ENCODE measurements at places on chromosomes 3 and 15. TPM values are rescaled to one million over a fixed set of nuclear protein-coding genes. Genes with fewer than 3 reads are reported as not detected.

OR5K2 gene
- total RNA-seq, result not detected

ACKR2 gene
- 0.28 TPM for total RNA-seq

PLA1A gene
- 0.83 TPM for total RNA-seq

SLC49A4 gene
- 15.2 TPM for total RNA-seq

ITPKA gene
- 0.92 TPM for total RNA-seq

SI gene
- not detected for total RNA-seq

VWA5B2 gene
- not detected for total RNA-seq

BTLA gene
- under 0.01 TPM for total RNA-seq

MGLL gene
- total RNA-seq, result 10.9 TPM

C3orf85 gene
- total RNA-seq, result not detected

NLGN1 gene
- total RNA-seq, result 8.7 TPM

NOX5 gene
- 0.09 TPM for total RNA-seq

CASR gene
- not detected for total RNA-seq

VEPH1 gene
- 98.0 TPM for total RNA-seq

EAF2 gene
- 3.1 TPM for total RNA-seq

ETFA gene
- total RNA-seq, result 140 TPM

GXYLT2 gene
- 34.8 TPM for total RNA-seq

CCDC13 gene
- 1.1 TPM for total RNA-seq

ADIPOQ gene
- total RNA-seq, result not detected

Measured in smooth muscle cell of bladder (primary cell).